Stimulated activated CD8-positive, alpha-beta memory T cell treated with anti-CD3 and anti-CD28 coated beads, Interleukin-4, amount 100 ng/mL, for 24 hours (primary cell): ENCODE measurements at places on chromosomes 3 and 15.

- DNase-seq = no peak
Observed at GRCh38 chr3:138019281-138020069, 9.5 kb downstream of the CLDN18 start.

DNA sequence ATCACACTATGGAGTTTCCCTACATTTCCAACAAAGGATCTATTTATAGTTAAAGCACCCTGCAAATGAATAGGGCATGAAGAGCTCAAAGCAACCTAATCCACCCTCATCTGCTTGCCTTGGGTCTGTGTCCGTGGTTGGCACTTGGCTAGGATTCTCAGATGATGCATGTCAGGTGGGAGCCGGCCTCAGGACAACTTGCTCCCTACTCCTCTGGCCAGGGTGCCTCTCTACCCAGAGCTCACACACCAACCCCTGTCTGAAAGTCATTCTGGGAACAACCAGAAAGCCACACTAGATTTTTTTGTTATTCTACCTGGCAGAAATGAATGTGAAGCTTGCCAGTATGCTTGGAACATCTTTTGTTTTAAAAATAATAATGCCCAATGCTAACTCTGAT, 13.2 kb downstream of the ARHGEF3 start:
- no peak for DNase-seq

DNA sequence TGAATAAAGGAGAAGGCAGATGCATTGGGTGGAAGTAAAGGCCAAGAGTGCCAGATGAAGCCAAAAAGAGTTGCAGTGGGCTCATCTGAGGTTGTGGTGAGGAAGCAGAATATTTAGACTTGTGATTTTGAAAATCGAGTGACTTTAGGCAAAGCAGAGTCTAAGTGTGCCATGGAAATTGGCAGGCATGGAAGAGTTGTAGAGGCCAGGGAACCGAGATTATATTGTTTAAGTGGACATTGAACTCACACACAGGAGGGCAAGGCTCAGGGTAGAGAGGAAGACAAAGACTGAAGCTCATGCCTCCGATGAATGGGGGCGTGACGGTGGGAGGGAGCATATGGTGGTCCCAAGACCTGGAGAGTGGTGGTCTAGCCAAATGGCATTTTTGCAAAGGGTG, 347.5 kb downstream of the EPHB1 start:
- no peak for DNase-seq

DNA sequence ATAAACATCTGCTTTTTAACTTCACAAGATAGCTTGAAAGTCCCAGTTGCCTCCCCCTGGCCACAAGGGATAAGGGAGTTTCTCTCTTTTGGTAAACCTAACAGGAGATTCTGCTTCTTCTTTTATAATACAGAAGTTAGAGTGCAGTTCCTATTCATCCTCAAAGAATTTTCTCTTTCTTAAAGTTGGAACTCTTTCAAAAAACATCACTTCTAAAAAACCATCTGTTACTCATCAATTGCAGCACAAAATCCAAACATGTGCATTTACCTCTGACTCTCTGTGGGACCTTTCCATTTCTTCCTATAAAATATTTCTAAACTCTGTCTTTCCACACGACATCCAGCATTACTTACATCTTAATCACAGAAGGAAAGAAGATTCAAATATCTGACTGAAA, 5.1 kb downstream of the DPH6 start:
- no peak for DNase-seq

DNA sequence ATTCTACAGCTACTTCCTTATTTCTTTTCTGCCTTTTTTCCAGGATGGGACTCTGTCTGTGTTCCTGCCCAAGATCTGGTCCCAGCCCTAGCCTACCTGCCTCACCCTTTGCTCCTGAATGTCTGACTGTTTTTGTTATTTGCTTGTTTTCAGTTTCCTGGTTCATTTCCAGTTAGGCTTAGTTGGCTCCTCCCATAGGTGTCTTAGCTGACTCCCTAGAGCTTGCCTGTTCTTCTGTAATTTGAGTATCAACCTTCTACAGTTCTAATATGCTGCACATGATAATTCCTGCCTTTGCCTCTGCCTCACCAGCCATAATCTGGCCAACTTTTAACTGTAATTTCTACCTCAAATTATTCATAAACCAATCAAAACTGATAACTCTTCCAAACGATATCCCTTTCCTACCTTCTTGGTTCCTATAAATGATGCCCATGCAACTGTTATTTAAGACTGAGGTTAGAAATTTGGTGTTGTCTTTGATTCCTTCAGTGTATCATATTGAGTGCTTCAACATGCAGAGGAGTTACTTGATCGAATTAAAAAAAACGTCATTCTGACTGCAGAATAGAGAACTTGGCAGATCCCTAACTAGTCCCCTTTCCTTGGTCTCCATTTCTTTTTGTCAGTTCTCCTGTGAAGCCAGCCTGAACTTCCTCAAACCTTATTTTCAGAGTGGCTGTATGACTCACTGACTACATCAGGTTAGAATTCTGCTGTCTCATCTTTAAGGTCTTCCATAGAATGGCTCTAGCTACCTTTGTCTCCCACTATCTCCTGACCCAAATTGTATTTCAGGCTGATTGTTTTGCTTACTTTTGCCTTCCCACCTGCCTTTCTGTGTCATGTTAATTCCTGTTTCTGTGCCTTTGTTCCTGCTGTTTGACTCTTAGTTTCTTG, 8.4 kb downstream of the GOLM2 start:
- no peak for DNase-seq

DNA sequence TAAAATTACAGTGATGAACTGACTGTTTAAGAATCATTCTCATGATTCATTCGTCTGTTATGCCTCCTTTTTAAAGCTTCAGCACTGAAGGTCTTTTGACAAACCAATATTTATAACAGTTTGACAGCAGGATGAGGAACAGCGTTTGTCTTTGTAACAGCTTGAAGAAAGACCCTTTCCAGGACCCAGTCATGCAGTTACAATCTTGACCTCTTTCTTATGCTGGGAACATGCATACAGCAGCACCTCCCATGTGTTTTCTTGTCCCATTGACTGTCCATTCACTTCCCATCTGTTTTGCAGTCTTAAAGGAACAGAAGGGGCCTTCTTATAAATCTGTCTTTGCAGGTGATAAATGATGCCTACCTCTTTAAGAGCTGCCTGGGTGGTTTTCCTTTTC, 87.2 kb downstream of the OPA1 start:
- DNase-seq = no peak

GRCh38 chr3:185188816-185189215, 36.0 kb upstream of the C3orf70 start:
- DNase-seq = no peak

- no peak for DNase-seq
Observed at GRCh38 chr3:22475665-22476240, 724.7 kb upstream of the ZNF385D start.

- DNase-seq = no peak
Observed at GRCh38 chr3:99620976-99621375, 17.4 kb upstream of the COL8A1 start.

DNA sequence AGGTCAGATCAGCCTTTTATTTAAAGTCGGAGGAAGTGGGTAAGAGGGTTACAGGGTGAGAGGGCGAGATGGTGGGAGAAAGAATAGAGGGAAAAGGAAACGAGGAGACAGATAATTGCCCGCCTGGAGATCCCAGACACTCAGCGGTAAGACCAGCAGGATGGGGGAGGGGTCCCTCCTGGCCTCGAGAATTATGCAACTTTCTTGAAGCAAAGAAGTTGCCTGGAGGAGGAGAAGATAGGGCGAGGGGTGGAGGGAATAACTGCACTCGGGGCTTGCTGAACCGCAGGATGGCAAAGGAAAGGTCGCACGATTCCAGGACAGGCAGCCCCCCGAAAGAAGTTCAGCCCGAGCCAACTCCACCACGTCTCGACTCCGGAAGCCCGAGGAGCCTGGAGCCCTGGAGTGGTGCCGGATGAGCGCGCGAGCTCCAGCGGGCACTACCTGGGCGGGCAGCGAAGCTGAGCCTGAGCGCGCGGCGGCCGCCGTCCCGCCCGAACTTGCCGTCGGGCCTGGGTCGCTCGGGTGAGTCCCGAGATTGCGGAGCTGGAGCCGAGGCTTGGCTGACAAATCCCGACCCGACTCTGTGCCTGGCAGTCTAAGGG, 402 bp downstream of the WWTR1 start:
- no peak for DNase-seq

- no peak for DNase-seq
Observed at GRCh38 chr3:27221264-27221932, 147.8 kb downstream of the NEK10 start.

- DNase-seq = no peak
Observed at GRCh38 chr3:38149708-38150107, 11.2 kb downstream of the MYD88 start.

DNA sequence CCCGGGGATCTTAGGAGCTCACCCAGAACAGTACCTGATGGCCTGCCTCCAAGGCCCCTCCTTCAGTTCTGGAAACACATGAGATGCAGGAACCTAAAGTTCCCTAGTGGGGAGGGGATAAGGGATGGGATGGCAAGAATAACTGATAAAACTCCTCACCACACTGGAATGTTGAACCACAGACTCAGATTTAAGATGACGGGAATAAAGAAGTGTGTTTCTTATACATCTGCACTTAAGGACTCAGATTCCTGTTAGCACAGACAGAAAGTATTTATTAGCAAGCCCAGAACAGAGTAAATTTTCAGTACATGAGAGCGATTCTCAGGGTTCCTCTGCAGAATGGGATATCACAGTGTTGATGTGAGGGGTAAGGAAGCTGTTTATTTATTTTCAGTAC, 245.2 kb downstream of the TLE3 start:
- no peak for DNase-seq

GRCh38 chr3:149589332-149589731, 68.5 kb downstream of the WWTR1 start:
- DNase-seq = no peak

DNA sequence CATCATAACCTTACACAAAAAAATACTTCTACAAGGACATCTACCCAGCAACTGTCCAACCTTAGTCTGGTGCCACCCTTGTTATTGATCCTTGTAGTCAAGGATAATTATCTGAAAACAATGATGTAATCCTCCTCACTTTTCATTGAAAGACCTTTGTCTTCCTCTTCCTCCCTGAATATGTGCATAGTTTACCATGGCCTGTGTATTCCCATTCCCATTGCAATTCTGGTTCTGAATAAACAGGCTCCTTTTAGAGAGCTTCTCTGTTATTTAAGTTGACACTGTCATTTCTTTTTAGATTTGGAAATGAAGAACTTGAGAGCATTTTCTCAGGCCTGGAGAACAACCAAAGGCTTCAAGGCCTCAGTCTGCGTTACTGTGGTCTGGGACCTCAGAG, 53.3 kb upstream of the RNF7 start:
- DNase-seq = no peak
